ENCODE measurements at places on chromosomes 12 and 14.

- no peak for DNase-seq
- H3K27me3 ChIP-seq: no peaks in the 10 kb centered on the region
- no peaks in the 10 kb centered on the region for H3K36me3 ChIP-seq
Observed at GRCh38 chr12:106114447-106115068, 24.2 kb downstream of the NUAK1 start.

GRCh38 chr14:55540847-55541773, 38.9 kb upstream of the KTN1 start:
- H3K4me1 ChIP-seq: no peaks in the 10 kb centered on the region
- no peak for DNase-seq
- no peak overlapping the region for H3K4me3 ChIP-seq
- no peak overlapping the region for H3K27ac ChIP-seq
- H3K27me3 ChIP-seq: no peaks in the 10 kb centered on the region

DNA sequence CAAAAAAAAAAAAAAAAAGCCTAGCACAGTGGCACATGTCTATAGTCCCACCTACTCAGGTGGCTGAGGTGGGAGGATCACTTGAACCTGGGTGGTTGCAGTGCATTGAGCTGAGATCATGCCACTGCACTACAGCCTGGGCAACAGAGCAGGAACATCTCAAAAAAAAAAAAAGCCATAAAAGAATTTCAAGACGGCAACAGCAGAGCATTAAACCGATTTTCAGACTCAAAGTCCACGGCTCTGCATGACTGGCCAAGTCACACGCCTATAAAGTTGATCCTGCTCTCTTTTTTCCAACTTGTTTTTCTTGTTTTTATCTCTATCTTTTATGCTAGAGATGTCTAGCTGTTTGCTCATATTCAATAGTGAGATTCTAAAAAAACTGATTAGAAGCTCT, 45.3 kb downstream of the FBXO34 start:
- no peaks in the 10 kb centered on the region for H3K36me3 ChIP-seq
- H3K4me3 ChIP-seq: no peak overlapping the region
- H3K4me1 ChIP-seq: no peaks in the 10 kb centered on the region
- H3K27me3 ChIP-seq: no peaks in the 10 kb centered on the region
- no peak overlapping the region for H3K27ac ChIP-seq

DNA sequence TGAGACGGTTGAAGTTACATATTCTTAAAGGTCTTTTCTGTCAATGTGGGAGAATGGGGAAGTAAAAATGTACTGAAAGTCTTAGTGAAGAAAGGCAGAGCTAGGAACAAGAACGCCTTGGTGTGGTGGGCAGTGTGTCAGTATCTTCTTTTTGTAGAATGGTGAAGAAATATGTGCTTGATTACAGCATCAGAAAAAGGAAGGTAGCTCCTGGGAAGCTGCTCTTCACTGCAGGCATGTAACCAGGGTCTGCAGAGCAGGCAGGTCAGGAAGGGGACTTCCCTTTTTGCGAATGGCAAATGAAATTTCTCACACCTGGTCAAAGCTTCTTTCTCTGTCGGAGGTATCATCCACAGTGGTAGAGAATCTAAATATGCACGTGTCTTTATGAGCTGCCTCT, 226.2 kb downstream of the ADAMTS20 start:
- no peak for DNase-seq
- H3K36me3 ChIP-seq: no peaks in the 10 kb centered on the region
- no peak overlapping the region for H3K27ac ChIP-seq

- no peak overlapping the region for H3K4me3 ChIP-seq
- no peaks in the 10 kb centered on the region for H3K27me3 ChIP-seq
- no peaks in the 10 kb centered on the region for H3K36me3 ChIP-seq
- no peaks in the 10 kb centered on the region for H3K4me1 ChIP-seq
- no peak overlapping the region for H3K27ac ChIP-seq
Observed at GRCh38 chr14:20760950-20761349, 7.3 kb upstream of the EDDM3B start.

GRCh38 chr12:90510948-90511347, 444.0 kb downstream of the CCER1 start:
- H3K4me3 ChIP-seq: no peak overlapping the region
- no peaks in the 10 kb centered on the region for H3K27me3 ChIP-seq

Data from effector memory CD4-positive, alpha-beta T cell (primary cell).